ENCODE measurements at places on chromosomes 12 and 14.

GRCh38 chr12:89181271-89181920 is 170.9 kb downstream of the DUSP6 start:
- DNase-seq: peak; percentile 21

GRCh38 chr14:68513838-68514607 is 278.8 kb downstream of the ZFP36L1 start:
- DNase-seq: no peak

DNA sequence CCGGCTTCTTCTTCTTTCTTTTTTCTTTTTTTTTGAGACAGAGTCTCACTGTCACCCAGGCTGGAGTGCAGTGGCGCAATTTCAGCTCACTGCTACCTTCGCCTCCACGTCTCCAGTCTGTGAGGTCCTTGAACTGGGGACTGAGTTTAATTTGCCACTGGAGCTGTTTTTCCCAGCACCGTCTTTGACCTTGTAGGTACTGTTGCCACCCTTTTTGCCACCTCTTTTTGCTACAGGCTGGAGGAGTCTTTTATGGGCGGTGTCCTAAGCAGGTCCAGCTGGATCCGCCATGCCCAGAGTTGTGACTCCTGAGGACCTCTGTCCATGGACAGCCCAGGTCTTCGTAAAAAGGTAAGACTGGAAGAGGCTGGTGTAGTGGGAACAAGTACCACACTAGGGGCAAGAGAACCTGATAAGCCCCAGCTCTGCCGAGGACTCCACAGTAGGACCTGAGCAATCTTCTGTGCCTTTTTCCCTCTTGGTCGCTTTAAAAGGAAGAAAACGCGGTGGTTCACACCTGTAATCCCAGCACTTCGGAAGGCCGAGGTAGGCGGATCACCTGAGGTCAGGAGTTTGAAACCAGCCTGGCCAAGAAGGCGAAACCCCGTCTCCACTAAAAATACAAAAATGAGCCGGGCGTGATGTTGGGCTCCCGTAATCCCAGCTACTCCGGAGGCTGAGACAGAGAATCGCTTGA is 946 bp downstream of the RNU4-2 start:
- peak; percentile 1 for DNase-seq

DNA sequence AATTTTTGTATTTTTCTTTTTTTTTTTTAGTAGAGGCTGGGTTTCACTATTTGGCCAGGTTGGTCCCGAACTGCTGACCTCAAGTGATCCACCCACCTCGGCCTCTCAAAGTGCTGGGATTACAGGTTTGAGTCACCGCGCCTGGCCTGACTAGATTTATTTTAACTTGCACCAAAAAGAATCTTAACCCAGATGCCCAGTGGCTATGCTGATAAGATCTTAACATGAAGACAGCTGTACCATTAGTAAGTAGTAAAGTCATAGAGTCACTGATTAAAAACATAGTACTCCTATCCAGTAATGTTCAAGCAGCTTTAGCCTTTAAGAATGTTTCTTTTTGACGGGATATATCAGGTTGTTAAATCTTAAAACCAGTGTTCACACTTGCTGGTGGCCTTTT is 1061.8 kb upstream of the FLRT2 start:
- no peak for DNase-seq

DNA sequence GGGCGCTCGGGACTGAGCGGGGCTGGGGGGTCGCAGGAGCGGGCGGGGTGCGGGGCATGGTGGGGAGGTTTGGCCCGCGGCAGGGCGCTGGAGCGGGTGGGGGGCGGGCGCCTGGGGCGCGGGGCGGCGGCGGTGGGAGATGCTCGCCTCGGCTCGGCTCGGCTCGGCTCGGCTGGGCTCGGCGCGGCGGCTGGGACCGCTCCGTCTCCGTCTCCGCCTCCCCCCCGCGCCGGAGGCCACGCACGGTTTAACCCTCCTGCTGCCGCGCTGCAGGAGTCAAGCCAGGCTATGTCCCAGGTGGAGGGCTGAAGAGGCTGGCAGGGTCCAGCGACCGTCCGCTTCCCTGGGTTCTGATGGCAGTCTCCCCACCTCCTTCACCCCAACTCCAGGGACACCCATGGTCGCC is at the start of gene PIANP:
TSS of gene PIANP (minus strand) at position 170 of the 406 bp plus-strand sequence. CDS start 2,754 bp downstream, outside the sequence.
- DNase-seq: peak; percentile 26

DNA sequence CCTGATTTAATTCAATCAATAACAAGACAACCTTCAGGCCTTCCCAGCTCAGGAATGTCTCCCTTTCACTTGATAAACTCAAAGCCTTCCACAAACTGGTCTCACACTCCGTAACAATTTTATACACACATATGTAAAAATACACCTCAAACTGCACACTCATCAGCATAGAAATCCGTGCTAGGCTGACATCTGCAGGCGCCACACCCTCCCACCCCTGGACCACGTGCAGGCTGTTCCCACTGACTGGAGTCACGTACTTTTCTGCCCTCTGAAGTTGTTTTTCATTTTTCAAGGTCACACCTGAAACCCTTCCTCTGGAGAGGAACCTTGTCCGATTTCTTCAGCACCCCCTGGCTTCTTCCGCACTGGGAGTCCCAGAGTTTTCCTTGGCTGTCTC is 27.6 kb downstream of the FBXO21 start:
- no peak for DNase-seq

DNA sequence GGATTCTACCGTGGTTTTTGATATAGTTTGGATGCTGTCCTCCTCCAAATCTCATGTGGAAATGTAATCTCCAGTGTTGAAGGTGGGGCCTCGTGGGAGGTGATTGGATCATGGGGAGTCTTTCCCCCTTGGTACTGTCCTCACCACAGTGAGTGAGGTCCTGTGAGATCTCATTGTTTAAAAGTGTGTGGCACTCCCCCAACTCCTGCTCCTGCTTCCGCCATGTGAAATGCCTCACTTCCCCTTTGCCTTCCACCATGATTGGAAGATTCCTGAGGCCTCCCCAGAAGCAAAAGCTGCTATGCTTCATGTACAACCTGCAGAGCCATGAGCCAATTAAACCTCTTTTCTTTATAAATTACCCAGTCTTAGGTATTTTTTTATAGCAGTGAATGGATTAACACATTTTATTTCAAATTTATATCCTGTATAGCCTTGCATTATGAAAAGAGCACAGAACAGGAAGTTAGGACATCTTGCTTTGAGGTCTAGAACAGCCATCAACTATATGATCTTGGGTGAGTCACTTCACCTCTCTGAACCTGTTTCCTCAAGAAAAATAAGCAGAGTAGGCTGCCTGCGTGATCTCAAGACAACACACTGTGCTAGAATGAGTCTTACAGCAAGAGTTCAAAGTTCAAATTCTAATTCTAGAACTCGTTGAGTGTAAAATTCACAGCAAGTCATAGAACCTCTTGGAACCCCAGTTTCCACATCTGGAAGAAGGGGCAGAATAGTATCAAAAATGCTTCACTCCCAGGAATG is 160.9 kb upstream of the EEA1 start:
- peak; percentile 9 for DNase-seq

DNA sequence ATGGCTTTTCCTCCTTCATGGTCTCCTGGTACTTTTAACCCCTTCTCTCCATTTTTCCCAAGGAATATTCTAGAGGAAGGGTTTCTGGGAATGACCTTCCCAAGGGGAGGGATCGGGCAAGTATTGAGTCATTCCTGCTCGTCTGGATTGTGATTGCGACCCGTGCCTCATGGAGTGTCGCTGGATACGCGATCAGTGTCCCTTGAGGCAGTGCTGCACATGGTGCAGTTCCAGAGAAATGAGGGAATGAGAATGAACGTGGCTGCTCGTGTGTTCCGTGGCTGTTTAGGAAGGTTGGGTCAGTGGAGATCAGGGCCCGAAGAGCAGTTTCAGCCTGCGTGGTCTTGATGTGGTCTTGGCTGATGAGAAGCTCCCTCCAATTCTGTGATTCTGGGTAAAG is 234.4 kb downstream of the CACNA1C start:
- no peak for DNase-seq

GRCh38 chr12:47218191-47218654 is 138.5 kb upstream of the AMIGO2 start:
- peak; percentile 51 for DNase-seq

DNA sequence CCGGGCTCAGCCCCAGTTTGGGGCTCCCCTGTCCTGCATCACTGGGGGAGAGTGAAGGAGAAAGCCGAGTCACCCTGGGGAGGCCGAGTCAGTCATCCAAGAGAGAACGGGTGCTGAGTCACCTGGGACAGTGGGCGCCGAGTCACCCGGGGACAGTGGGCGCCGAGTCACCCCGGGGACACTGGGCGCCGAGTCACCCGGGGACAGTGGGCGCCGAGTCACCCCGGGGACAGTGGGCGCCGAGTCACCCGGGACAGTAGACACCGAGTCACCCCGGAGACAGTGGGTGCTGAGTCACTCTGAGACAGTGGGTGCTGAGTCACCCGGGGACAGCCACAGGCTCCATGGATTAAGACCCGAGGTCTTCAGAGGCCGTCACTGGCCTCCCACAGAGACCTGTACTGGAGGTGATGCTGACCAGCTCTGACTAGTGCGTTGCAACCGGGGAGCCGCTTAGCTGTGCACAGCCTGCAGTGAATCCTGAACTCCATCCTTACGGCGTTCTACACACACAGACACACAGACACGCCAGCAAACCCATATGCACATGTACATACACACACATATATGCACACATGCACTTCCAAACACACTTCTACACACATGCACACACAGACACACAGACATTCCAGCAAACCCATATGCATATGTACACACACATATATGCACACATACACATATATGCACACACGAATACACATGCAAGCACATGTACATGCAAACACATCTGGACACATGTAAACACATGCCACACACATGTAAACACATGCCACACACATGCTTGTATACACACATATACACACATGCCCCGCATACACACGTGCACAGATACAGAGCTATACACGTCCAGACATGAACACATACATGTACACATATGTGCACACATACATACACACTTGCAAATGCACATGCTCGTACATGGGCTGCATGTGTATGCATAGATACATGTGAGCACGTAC is 64.9 kb upstream of the GALNT9 start:
- no peak for DNase-seq

DNA sequence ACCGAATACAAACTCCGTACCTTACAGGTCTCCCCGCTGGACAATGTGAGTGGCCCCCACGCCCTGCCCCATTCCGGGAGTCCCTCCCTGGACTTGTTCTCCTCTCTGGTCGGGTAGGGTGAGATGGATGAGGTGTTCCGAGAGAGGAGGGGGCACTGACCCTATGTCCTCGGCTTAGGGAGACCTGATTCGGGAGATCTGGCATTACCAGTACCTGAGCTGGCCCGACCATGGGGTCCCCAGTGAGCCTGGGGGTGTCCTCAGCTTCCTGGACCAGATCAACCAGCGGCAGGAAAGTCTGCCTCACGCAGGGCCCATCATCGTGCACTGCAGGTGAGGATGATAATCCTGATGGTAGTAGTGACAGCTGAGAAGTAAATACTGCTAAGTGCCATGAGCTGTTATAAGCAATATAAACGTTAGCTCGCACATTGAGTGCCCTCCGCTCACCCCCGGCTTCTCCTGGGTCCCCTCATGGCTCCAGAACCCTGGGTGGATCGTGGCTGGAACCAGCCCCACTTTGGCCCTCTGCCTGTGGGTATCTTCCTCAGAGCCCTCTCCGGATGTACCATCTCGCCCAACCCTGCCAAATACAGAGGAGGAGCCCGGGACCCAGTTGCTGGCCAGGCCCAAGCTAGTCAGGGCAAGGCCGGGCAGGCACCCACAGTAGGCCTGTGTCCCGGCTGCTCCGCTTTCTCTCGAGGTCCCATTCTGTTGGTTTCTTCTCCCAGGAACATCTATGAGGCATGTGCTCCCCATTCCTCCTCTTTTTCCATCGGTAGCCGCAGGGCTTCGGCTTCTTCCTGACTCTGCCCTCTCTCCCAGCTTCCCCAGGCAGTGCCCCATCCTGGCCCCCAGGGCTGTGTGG is 6.8 kb downstream of the PTPN6 start:
- no peak for DNase-seq

- peak; percentile 55 for DNase-seq
Measured at GRCh38 chr12:47391566-47391965, 311.8 kb upstream of the AMIGO2 start.

- DNase-seq: no peak
Measured at GRCh38 chr12:64528616-64529015, 76.7 kb downstream of the TBK1 start.

DNA sequence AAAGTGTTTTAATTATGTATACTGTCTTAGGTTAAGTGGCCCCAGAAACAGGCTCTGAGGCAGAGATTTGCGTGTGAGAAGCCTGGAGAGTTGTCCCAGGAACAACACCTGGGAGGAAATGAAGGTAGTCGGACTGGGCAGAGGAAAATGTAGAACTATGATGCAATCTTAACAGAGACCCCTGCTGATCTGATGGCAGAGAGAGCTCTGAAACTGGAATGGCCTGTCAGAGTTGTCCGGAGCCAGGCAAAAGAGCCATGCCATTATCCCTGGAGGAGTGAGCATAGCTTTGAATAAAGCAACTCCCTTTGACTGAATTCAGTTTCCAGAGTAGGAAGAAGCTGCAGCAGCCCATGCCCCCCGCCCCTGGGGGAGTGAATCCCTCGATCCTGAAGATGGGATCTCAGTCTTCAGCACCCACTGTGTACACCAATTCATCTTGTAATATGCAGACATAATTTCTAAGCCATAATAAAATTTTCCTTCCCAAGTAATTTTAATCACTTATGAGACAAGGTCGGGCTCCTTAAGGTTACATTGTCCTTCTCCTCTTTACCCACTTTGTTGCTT is 264.8 kb downstream of the PDZRN4 start:
- no peak for DNase-seq

DNA sequence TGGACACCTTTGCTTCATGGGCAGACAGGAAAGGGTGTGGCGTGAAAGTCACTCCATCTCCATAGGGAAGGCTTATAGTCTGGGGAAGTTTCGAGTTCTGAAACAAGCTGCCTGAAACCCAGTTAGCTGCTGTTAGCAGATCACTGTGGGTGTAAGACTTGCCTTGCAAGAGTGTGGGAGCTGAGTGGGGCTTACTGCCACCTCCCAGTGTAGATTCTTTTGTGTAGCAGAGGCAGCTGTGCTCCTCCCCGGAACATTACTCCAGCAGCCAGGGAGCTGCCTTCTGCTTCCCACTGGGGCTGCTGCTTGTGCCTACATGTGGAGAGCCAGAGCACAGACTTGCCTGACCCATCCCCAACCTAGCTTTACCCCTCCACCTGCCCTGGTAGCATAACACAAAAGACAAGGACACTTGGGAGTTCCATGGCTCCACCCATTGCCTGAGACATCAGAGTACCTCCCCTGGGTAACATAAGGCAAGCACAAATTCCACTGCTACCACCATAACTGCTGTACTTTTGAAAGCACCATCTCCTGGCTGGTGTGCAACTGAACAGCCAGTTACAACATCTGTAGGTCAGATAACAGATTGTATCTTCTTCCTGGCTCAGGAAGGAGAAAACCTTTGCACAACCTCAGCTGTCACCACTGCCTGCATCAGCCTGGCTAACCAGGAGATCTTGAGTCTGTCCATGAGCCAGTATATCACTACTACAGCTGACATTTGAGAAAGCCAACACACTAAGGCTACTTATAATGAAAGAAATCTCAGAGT is 69.5 kb downstream of the ADAMTS20 start:
- no peak for DNase-seq

- DNase-seq: no peak
Measured at GRCh38 chr12:52912711-52913430, 8.0 kb upstream of the KRT8 start.

DNA sequence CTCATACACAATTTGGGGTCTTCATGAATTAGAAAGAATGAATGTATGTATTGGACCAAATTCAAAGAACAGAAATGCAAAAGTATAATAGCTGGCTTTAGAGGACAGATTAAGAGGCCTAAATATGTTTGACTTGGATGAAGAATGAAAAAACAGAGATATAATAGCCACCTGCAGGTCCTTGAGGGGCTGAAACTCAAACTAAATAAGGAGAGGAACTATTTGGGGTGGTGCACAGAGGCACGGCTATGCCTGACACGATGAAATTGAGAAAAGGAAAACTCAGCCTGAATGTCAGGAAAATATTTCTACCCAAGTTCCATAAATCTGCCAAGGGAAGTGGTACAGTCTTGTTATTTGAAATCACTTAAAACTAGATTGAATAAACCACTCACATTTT is 222.9 kb upstream of the DDHD1 start:
- DNase-seq: no peak
